ENCODE measurements at places on chromosomes 12 and 14.

GRCh38 chr12:103956509-103957027 lies 9.1 kb upstream of the TDG start:
- DNase-seq, result no peak

DNA sequence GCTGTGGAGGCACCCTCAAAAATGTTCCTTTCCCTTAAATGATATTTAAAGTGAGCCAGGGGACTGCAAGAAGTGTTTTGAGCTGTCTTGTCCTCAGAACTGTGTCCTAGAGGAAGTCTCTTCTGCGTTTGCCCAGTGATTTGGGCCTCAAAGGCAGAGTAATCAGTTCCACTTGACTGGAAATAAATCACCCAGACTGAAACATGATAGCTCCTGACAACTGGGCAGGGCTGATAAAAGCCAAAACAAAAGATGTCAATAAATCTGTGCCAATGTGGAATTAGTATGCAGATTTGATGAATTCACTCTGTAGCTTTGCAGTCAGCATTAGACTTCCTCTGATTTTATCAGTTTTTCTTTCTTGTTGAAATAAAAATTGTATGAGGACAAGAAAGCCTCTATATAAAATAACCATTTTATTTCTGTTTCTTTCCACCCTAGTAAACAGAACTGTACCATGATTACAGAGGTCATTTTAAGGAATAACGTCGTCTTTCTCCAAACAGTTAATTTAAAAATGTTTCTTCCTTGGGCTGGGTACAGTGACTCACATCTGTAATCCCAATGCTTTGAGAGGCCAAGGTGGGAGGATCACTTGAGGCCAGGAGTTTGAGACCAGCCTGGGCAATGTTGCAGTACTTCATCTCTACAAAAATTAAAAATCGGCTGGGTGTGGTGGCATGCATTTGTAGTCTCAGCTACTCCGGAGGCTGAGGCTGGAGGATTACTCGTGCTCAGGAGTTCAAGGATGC lies 180.8 kb downstream of the ERC1 start:
- no peak for DNase-seq

- DNase-seq, result no peak
These were observed 367.5 kb downstream of the DAD1 start for GRCh38 chr14:22221508-22221907.

DNA sequence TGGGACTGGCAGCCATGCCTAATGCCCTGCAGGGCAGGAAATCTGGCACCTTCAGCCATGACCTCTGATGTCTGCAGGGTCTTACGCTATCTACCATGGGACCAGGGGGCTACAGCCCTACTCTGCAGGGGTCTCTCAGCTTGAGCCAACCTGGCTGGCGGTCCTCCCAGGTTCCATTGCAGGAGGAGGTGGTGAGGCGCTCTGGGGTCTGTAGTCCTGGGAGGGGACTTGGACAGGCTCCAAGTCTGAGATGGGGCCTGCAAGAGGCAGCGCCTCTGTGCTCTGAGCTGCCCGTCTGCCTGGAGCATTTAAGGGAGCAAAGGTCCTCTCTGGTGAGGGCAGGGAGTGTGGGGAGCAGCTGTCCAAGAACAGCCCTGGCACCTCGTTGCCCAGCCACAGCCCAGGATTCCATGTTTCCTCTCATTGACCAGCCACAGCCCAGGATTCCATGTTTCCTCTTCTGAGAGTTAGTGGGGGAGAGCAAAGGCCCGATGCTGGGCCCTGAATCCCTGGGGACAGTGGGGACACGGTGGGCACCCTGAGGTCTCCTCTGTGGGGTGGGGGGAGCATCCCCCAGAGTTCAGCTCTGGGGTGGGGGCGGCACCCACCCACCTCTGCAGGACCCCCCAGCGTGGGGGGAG lies 655 bp downstream of the PLD4 start:
- no peak for DNase-seq

- DNase-seq, result no peak
These were observed 209.6 kb downstream of the FSCB start for GRCh38 chr14:44297437-44297836.
